ENCODE measurements at places on chromosomes 1 and 21. TPM values are rescaled to one million over a fixed set of nuclear protein-coding genes. Genes with fewer than 3 reads are reported as not detected.
A peak's percentile ranks its signal among the peaks of the same experiment; 100 is the strongest.

GRCh38 chr1:26784023-26784871, 3.5 kb upstream of the PIGV start:
- H3K27ac ChIP-seq, result peak overlapping the region; percentile 99
- H3K4me3 ChIP-seq, result no peak overlapping the region
- H3K27me3 ChIP-seq, result no peaks in the 10 kb centered on the region
- H3K4me1 ChIP-seq, result peaks cover 28% of the 10 kb centered on the region
- no peak for DNase-seq

- H3K27ac ChIP-seq, result no peak overlapping the region
- H3K36me3 ChIP-seq, result peaks cover 69% of the 10 kb centered on the region
- H3K4me3 ChIP-seq, result no peak overlapping the region
- H3K4me1 ChIP-seq, result no peaks in the 10 kb centered on the region
Measured at GRCh38 chr1:176102768-176103350, 104.2 kb downstream of the COP1 start.

DNA sequence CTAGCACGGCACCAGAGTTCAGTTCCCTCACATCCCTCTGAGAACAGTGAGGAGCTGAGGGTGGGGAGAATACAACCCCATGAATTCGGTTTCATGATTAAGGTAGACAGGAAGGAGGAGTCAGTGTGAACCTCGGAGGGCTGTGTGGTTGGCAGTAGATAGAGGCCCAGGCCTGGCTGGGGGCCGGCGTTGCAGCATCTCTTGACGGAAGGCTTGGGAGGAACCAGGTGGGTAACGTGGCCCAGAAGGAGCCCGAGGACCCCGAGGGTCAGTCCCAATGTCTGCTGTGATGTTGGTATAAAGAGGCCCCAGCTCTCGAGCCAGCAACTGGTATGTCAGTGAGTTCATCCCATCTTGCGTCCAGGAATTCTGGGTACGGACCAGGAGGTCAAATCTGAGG, 5.5 kb downstream of the PPOX start:
- peaks cover 22% of the 10 kb centered on the region for H3K4me1 ChIP-seq
- no peak for DNase-seq
- peaks cover 74% of the 10 kb centered on the region for H3K36me3 ChIP-seq
- peak overlapping the region; percentile 45 for H3K27ac ChIP-seq
- no peak overlapping the region for H3K4me3 ChIP-seq

GRCh38 chr1:244030481-244031040, 20.5 kb upstream of the ZBTB18 start:
- H3K27ac ChIP-seq, result no peak overlapping the region
- H3K27me3 ChIP-seq, result no peaks in the 10 kb centered on the region
- H3K4me1 ChIP-seq, result no peaks in the 10 kb centered on the region

DNA sequence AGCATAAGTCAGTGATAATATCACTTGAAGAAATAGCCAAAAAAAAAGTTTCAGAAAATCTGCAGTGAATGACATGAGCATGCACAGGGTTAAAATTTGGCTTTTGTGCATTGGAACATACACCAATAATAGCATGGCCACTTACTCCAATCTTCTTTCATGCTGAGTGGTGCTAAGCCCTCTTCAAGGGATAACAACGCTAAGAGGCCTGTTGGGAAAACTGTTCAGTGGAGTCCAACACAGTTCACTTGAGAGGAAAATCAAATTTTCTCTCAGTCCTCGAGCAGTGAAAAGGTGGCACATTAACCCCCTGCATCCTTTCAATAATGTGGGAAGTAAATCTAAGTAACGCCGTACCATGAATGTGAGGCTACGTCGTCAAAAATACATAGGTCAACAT, 264.7 kb downstream of the SPATA17 start:
- no peaks in the 10 kb centered on the region for H3K36me3 ChIP-seq
- H3K27ac ChIP-seq, result no peak overlapping the region
- H3K4me1 ChIP-seq, result no peaks in the 10 kb centered on the region
- no peak for DNase-seq

GRCh38 chr1:54597455-54598030, 25.8 kb downstream of the FAM151A start:
- no peak overlapping the region for H3K4me3 ChIP-seq
- H3K4me1 ChIP-seq, result no peaks in the 10 kb centered on the region
- no peak overlapping the region for H3K27ac ChIP-seq
- no peaks in the 10 kb centered on the region for H3K36me3 ChIP-seq
- DNase-seq, result no peak

DNA sequence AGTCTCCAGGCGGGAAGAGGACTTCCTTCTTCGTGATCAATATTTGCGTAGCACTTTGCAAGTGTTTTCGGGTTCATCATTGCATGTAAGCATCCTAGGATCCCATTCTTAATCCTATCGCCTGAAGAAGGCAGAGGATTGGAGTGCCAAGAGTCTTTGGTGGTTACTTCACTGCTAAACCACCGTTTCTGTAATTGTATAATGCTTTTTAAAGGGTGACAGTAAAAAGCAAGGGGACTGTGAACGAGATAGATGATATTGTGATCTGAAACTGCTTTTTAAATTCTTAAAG, 345 bp upstream of the ALDH9A1 start:
- peak overlapping the region; percentile 75 for H3K4me3 ChIP-seq
- H3K27me3 ChIP-seq, result no peaks in the 10 kb centered on the region

- no peak overlapping the region for H3K27ac ChIP-seq
- H3K27me3 ChIP-seq, result no peaks in the 10 kb centered on the region
- H3K36me3 ChIP-seq, result peaks cover 51% of the 10 kb centered on the region
- no peak for DNase-seq
- no peak overlapping the region for H3K4me3 ChIP-seq
- no peaks in the 10 kb centered on the region for H3K4me1 ChIP-seq
Measured at GRCh38 chr21:41234569-41234968, 66.6 kb downstream of the BACE2 start.

- H3K36me3 ChIP-seq, result no peaks in the 10 kb centered on the region
- no peak for DNase-seq
- H3K4me1 ChIP-seq, result peaks cover 20% of the 10 kb centered on the region
Measured at GRCh38 chr1:180175291-180175690, 20.6 kb downstream of the QSOX1 start.

DNA sequence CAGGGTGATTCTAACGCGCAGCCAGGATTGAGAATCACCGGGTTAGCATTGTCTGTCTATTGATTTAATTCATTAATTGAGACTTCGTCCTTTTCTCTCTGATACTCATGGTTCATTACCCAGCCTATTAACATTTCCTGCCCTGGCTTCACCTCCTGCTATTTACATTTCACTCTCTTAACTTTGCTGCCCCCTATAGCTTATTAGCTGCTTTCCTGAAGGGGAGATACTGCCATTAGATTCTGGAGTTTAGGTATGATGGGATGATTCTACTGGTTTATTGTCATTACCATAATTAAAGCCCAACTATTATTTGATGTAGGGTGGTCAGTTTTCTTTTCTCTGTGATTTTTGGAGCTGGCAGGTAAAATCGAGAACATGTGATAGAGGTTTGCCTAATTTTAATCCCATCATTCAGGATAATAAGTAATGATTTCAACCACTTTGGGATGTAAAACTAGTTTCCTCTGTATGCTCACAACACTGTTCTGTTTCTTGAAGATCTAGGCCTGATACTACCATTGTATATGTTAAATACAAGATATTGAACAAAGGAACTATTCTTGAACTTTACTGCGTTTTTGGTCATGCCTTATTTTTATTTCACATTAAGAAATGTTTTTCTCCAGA, 6.4 kb downstream of the PPP2R5A start:
- no peaks in the 10 kb centered on the region for H3K27me3 ChIP-seq
- no peaks in the 10 kb centered on the region for H3K36me3 ChIP-seq
- H3K27ac ChIP-seq, result peak overlapping the region; percentile 51
- peaks cover 22% of the 10 kb centered on the region for H3K4me1 ChIP-seq
- H3K4me3 ChIP-seq, result peak overlapping the region; percentile 3

DNA sequence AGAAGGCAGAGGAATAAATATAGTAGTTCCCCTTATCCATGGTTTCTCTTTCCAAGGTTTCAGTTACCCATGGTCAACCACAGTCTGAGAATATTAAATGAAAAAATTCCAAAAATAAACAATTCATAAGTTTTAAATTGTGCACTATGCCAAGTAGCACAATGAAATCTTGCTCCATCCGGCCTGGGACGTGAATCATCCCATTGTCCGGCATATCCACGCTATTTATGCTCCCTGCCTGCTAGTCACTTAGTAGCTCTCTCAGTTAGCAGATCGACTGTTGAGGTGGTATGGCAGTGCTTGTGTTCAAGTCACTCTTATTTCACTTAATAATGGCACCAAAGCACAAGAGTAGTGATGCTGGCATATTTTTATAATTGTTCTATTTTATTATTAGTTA, 58.6 kb upstream of the ARHGAP29 start:
- no peak overlapping the region for H3K27ac ChIP-seq
- no peak overlapping the region for H3K4me3 ChIP-seq
- no peaks in the 10 kb centered on the region for H3K36me3 ChIP-seq
- peaks cover 31% of the 10 kb centered on the region for H3K4me1 ChIP-seq
- no peak for DNase-seq

DNA sequence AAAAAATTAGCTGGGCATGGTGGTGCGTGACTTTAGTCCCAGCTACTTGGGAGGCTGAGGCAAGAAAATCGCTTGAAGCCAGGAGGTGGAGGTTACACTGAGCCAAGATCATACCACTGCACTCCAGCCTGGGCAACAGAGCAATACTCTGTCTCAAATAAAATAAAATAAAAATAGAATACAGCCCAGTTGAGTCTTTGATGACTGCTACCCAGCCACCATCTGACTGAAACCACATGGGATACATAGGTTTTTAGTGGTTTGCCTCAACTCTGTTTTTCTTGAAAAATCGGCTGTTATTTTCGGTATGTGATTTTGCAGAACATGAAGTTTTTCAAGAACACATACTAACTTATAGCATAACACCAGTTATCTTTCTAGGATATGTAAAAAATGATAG, 46.5 kb downstream of the EPRS1 start:
- DNase-seq, result no peak
- H3K36me3 ChIP-seq, result peaks cover 100% of the 10 kb centered on the region
- H3K27ac ChIP-seq, result no peak overlapping the region

DNA sequence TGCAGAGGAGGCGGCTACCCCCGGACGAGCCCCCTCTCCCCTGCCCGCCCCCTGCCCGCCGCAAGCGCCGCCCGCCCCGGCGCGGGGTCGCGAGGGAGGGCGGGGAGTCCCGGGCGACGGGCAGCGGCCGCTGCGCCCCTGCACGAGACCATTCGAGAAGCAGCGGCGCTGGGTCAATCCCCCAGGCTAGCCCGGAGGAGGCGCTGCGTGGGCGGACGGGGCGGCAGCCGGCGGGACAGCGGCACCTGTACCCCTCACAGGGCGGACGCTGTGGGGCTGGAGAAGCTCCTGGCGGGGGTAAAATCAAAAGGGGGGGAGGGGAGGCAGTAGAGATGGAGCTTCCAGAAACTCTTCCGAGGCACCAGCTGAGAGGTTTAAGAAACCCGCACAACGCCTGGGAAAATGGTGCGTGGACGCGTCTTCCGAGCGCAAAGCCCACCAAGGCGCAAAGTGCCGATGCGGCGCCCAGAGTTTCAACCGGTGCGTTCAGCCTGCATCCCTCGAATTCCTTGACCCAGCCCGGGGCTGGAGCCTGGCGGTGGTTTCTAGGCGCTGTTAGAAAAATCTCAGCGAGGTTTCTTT, at the start of gene PLPPR5:
Gene PLPPR5, minus strand, starts transcription at position 1 of the 582 bp plus-strand sequence. CDS start 190 bp downstream, outside the sequence.
- H3K4me1 ChIP-seq, result peaks cover 17% of the 10 kb centered on the region
- H3K4me3 ChIP-seq, result peak within 1 kb of the TSS; percentile 63
- no peak within 1 kb of the TSS for H3K27ac ChIP-seq

GRCh38 chr21:31145274-31145673, 107.0 kb upstream of the KRTAP19-8 start:
- H3K4me1 ChIP-seq, result no peaks in the 10 kb centered on the region
- no peak overlapping the region for H3K4me3 ChIP-seq
- no peaks in the 10 kb centered on the region for H3K27me3 ChIP-seq
- no peak for DNase-seq

DNA sequence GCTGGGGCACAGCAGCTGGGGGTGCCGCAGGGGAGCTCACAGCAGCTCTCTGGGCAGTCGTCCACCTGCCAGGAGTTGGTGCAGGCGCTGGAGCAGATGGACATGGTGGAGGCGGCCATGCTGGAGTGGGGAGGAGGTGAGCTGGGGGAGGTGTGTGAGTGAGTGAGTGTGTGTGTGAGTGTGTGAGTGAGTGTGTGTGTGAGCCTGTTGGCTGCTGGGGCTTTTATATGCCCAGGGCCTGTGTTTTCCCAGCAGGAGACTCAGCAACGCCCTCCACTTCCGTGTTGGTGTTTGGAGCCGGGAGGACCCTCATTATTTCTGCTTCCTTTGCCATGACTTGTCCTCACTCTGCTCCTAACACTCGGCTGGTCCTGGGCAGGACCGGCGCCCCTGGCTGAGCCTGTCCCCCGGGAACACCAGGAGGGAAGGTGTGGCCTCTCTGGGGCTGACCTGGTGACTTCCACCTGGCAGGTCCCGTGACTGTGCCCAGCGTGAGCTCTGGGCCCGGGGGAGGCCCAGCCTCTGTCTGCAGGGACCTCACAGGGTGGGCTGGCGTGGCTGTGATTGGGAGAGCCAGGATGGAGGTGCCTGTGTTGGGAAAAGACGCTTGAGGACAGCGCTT, at the start of gene KRTAP10-2:
Gene KRTAP10-2, minus strand, starts transcription at position 166 of the 622 bp plus-strand sequence. Its CDS starts 47 bp downstream, at position 119.
- no peaks in the 10 kb centered on the region for H3K36me3 ChIP-seq
- H3K4me3 ChIP-seq, result no peak within 1 kb of the TSS
- H3K4me1 ChIP-seq, result no peaks in the 10 kb centered on the region
- no peak for DNase-seq

- no peak overlapping the region for H3K4me3 ChIP-seq
- peak overlapping the region; percentile 55 for H3K27ac ChIP-seq
- peaks cover 51% of the 10 kb centered on the region for H3K36me3 ChIP-seq
- peaks cover 33% of the 10 kb centered on the region for H3K4me1 ChIP-seq
- H3K27me3 ChIP-seq, result no peaks in the 10 kb centered on the region
Measured at GRCh38 chr1:9871707-9872425, 38.2 kb downstream of the CTNNBIP1 start.

- H3K27ac ChIP-seq, result no peak overlapping the region
- H3K27me3 ChIP-seq, result peaks cover 4% of the 10 kb centered on the region
- H3K36me3 ChIP-seq, result no peaks in the 10 kb centered on the region
- no peak for DNase-seq
Measured at GRCh38 chr21:40845441-40845995, 1.4 kb downstream of the DSCAM start.

DNA sequence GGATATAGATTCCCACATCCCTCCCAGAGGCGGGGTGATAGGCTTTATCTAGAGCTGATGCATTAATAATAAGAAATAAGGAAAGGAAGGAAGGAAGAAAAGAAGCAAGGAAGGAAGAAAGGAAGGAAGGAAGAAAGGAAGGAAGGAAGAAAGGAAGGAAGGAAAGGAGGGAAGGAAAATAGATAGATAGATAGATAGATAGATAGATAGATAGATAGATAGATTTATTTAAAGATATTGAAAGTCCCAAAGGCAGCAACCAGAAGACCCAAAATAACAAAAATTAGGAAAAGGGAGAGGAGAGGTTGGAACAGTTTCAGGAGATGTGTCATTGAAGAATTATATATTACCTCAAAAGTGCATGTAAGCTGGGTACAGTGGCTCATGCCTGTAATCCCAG, 12.2 kb upstream of the SLC26A9 start:
- no peak overlapping the region for H3K27ac ChIP-seq
- no peaks in the 10 kb centered on the region for H3K36me3 ChIP-seq
- DNase-seq, result no peak
- H3K4me3 ChIP-seq, result no peak overlapping the region

- peaks cover 3% of the 10 kb centered on the region for H3K4me1 ChIP-seq
- no peak for DNase-seq
- H3K4me3 ChIP-seq, result no peak overlapping the region
- H3K36me3 ChIP-seq, result no peaks in the 10 kb centered on the region
- H3K27ac ChIP-seq, result no peak overlapping the region
Measured at GRCh38 chr1:205656236-205656635, 24.1 kb downstream of the SLC45A3 start.

The C4BPB gene
- not detected for total RNA-seq

The RGSL1 gene
- total RNA-seq, result not detected

The KANK4 gene
- total RNA-seq, result not detected

The DNASE2B gene
- not detected for total RNA-seq

The LCE1B gene
- not detected for total RNA-seq

The AIRE gene
- not detected for total RNA-seq

The ADAMTSL4 gene
- 30.6 TPM for total RNA-seq

The TMEM82 gene
- total RNA-seq, result not detected

The AMIGO1 gene
- 2.6 TPM for total RNA-seq

The SMG5 gene
- total RNA-seq, result 53.8 TPM

The TNNI3K gene
- 0.19 TPM for total RNA-seq

The MCL1 gene
- 256 TPM for total RNA-seq
